Activated T-cell treated with anti-CD3 and anti-CD28 coated beads for 4 hours (primary cell): ENCODE measurements at places on chromosomes 16 and 17.

- no peak for DNase-seq
Observed at GRCh38 chr17:55664287-55664686, 58.4 kb downstream of the TMEM100 start.

DNA sequence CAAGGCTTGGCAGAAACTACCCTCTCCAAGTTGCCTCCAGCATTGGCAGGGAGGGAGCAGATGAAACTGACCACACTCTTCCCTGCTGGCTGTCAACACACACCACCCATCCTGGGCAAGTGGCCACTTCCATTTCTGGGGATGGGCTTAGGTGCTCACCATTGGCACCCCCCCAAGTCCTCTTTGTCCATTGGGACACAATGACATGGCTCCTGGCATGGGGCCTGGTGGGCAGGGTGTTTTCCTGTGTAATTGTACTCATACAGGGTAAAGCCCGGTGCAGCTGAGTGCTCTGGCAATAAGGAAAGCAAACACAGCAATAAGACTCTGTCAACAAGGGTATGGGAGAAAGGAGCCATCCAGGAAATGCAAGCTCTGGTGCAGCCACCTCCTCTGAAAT is 22.6 kb downstream of the SCNN1B start:
- DNase-seq: no peak

- no peak for DNase-seq
Observed at GRCh38 chr17:76121932-76122430, 18.4 kb upstream of the EXOC7 start.

DNA sequence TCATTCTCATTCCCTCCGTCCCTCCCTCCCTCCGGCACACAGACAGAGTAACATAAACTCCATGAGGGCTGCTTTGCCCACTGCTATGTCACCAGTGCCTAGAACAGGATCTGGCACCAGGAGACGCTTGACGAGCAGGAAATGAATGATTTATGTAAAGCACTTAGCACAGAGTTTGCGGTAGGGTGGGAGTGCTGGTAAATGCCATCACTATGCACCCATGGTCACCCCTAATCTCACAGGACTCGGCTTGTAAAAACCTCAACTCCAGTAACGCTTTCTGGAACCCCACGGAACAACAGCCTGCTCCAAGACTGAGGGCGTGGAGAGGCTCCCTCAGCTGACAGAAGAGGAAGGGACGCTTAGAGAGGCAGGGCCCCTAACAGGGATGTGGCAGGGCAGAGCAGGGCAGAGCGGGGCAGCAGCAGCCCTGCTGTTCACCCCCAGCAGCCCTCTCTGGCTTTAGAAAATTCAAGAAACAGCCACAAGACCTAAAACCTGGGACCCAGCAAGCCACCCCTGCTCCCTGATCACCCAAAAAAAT is 156.9 kb downstream of the C16orf78 start:
- no peak for DNase-seq

GRCh38 chr16:87507351-87508069 is 14.7 kb upstream of the ZCCHC14 start:
- no peak for DNase-seq

GRCh38 chr16:65776639-65777183 is 589.8 kb upstream of the CDH5 start:
- DNase-seq: no peak

DNA sequence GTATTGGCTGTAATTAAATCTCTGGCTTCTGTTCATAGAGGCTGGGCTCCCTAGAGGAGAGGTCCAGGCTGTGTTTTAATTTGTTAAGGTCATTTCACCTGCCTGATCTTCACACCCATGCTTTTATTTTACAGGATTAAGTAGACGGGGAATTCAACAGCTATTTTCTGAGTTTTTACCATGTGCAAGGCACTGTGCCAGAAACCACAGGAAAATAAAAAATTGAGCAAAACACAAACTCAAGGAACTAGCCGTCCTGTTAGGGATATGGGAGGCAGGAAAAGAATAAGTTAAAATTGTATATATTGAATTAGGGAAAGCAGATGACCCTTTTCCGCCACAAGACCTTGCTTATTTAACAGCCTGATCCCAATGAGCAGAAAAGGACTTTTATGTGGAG is 29.1 kb downstream of the HS3ST3A1 start:
- no peak for DNase-seq

GRCh38 chr17:21252289-21252795 is 868 bp downstream of the NATD1 start:
- DNase-seq: no peak

DNA sequence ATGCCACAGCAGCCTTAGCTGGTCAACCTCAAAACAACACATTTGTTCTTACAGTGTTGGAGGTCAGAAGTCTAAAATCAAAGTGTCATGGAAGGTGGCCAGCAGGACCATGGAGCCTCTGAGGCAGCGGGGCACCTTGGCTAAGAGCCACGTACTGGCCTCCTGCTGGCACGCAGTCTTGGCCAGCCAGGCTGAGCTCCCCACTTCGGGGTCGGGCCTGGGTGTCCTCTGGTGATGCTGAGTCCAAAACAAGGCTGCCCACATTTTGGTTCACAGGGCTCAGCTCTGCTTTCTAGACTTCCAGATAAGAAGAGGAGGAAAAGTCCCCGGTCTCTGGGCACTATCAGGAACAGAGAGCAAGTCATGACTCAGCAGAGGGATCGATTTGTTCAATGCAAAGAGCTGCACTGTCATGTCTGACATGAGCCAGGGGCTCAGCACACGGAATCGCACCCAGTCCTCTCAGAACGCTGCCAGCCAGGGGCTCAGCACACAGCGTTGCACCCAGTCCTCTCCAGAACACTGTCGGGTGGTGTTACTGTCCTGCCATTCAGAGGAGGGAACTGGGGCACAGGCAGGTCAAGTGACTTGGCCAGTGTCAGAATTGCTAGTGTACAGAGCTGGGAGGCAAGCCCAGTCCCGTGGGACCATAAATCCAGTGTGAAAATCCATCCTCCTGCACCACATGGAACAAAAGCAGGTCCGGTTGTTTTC is 2.5 kb downstream of the LGALS9 start:
- no peak for DNase-seq

GRCh38 chr17:17054636-17055035 is 12.4 kb downstream of the MPRIP start:
- DNase-seq: no peak

DNA sequence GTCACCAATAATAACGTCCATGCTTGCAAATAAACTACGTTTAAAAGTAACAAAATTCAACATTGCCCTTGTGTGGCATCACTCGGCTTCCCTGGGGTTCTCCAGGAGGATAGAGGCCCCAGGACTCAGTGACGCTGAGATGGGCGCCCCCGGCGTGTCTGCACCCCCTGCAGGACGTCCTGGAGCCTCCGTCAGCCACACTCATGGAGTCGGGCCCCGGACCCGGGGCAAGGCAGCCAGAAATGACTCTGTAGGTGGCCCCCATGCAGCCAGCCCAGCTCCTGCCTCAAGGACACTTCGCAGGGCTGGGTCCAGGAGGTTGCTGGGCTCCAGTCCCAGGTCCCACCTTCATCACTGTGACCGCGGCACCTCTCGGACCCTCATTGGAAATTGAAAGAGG is 16.6 kb upstream of the ACSF3 start:
- no peak for DNase-seq

DNA sequence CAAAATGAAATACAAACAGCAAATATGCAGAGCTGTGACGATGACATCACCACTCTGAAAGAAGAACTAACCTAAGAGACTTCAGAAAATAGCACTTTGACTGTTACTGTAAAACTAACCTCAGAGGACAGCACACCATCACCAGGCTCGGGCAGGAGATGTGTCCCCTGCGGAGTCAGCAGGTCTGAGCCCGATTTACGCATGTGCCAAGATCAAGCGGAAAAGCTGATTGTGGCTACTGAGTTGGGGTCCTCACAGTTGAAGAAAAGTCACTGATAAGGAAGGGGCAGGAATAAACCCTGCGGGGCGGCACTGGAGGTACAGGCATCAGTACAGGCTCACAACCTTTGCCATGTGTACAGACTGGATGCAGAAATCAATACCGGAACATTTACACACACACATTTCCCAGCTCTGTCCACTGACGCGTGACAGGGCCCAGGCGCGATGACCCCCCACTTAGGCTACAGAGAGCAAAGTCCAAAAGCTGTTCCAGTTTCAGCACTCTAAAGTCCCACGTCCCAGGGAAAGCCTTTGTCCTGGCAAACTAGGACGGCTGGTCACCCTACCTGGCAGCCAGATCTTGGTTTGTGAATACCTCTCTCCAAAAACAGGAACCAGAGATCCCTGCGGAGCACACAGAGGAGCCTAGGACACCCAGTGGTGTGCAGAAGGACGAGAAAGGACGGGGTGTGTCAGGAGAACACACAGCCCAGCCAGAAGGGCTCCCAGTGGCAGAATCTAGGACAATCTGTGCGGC is 21.5 kb downstream of the TRAP1 start:
- DNase-seq: no peak

DNA sequence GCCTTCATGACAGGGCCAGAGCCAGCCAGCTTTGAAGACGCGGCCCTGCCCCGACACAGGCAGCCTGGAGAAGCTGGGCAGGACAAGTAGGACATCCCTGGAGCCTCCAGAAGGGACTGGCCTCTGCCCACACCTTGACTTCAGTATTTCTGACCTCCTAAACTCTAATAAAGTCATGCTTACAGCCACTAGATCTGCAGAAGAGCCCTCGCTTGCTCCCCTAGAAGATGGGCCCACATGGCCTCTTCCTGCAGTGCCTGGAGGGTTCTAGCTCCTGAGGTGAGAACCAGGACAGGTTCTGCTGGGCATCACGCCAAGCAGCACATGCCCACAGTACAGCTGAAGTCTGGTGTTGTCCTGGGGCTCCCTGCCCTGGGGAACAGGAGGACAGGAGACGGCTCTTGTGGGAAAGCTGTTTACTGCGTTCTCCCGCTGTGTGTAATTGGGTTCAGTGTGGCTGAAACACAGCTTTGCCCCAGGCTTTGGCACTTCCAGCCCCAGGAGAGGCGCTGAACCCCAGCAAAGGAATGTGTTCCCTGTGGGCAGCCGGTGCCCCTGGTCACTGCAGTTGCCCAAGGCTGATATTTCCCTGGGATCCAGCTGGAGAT is 2.6 kb downstream of the APRT start:
- no peak for DNase-seq

GRCh38 chr16:76535-77272 is 1.3 kb upstream of the MPG start:
- DNase-seq: no peak

DNA sequence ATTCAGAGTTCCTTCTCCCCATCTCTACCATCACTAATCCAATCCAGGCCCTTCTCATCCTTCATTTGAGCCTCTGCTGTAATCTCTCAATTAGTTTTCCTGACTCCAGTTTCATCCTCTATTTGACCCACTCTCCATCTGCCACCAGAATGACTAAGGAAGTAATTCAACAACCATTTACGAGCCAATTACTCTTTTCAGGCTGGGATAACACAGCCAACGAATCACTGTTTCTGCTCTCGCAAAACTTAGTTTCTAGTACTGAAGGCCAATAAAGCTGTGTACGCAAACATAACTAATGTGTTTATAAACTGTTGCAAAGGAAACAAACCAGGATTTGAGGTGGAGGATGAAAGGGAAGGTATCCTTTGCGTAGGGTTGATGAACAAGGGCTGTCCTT is 53.7 kb downstream of the MAP2K6 start:
- DNase-seq: no peak

- no peak for DNase-seq
Observed at GRCh38 chr17:1750628-1751027, 8.0 kb downstream of the SERPINF2 start.

GRCh38 chr17:16972346-16972745 is 428 bp upstream of the TNFRSF13B start:
- DNase-seq: no peak

- no peak for DNase-seq
Observed at GRCh38 chr17:30314474-30314873, 19.4 kb downstream of the TMIGD1 start.

DNA sequence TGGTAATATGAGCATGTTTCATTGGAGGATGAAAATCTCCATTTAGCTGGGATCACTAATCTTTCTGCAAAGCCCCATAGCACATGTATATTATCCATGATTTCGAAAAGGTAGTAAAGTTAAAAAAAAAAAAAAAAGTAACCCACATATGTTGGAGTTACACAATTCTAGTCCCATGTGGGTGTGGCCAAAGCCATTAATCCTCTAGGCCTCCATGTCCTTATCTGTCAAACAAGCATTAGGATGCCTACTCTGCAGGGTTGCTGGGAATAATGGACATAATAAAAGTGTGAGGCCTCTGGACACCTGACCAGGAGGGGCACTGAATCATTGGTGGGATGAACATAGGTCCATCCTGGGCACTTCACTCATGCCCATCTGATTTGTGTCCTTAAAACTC is 29.2 kb upstream of the VAT1L start:
- DNase-seq: no peak

DNA sequence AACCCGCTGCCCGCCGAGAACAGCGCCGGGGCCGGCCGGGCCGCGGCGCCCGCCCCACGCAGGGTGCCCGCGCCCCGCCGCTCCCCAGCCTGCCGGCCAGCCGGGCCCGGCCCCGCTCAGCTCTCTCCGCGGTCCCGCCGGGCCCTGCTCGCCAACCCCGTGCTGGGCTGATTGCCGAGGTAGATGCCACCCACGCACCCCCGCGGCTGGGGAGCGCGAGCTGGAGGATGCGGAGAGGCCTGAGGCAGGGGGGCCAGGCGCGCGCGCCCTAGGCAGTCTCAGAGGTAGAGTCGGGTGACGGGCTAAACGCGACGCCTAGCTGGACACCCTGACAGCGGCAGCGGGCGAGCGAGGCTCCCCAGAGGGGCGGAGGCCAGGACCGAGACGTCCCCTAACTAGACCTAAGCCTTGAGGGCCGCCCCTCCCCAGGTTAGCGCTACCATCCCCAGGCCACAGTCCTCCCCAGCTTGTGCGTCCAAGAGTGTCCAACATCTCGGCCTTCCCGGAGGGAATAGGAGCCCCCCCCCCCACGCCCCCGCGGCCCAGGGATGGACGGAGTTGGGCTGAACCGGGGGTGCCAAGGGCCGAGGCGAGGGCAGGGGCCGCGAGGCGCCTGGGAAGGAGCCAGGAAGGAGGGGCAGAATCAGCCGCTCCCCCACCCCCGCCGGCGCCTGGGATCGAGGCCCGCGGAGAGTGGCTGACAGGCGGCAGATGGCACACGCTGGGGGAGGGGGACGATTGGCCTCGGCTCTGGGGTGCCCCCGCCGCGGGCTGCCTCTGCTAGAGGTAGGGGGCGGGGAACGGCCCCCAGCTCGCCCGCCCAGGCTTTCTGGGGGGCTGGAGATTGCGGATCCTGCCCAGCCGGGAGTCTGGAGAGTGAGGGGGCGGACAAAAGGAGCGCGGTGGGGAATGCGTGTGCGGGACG is 2.5 kb upstream of the ZNF423 start:
- DNase-seq: peak; percentile 52

DNA sequence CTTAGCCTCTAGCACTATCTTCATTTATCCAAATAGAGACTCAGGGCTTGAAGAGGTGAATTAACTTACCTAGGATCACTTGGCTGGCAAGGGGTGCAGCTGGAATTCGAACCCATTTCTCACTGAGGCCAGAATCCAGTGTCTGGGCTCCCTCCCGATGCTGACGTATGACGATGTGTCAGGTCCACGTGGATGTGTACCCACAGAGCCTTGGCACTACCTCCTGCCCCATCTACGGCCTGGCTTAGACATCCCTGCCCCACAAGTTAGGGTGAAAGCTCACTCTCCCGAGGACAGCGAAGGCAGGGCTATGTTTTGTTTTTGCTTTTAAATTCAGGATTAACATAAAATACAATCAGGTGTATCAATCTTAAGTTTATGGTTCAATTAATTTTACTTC is 332.3 kb downstream of the CPPED1 start:
- no peak for DNase-seq
